ENCODE measurements at places on chromosomes 7 and 10.

DNA sequence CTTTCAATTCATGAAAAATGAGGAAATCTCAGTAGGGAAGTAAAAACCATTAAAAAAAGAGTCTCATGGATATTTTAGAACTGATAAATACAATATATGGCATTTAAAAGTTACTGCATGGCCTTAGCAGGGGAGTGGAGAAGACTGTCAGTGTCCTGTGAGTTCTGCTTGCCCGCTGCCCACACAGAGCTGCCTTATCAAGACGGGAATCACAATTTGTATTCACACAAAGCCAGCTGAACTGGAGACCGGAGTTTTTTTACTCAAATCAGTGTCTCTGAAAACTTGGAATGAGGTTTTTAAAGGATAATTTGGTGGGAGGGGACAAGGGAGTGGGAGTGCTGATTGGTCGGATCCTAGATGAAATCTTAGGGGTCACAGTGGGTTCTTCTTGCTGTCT is 17.1 kb downstream of the LANCL2 start:
- no peak for DNase-seq

GRCh38 chr10:26310361-26310760 is 93.8 kb downstream of the GAD2 start:
- DNase-seq, result no peak

DNA sequence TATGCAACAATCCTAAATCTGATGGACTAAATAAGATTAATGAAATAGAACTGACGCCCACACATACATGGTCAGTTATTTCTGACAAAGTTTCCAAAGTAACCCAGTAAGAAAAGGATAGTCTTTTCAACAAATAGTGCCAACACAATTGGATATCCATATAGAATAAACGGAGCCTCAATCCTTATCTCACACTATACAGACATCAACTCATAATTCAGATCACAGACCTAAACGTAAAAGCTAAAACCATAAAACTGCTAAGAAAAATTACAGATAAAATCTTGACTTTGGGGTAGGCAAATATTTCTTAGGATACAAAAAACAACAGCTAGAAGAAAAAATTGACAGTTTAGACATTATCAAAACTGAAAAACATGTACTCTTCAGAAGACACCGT is 8.5 kb downstream of the CACUL1 start:
- DNase-seq, result no peak

GRCh38 chr10:44344727-44345126 is 40.2 kb downstream of the CXCL12 start:
- no peak for DNase-seq

DNA sequence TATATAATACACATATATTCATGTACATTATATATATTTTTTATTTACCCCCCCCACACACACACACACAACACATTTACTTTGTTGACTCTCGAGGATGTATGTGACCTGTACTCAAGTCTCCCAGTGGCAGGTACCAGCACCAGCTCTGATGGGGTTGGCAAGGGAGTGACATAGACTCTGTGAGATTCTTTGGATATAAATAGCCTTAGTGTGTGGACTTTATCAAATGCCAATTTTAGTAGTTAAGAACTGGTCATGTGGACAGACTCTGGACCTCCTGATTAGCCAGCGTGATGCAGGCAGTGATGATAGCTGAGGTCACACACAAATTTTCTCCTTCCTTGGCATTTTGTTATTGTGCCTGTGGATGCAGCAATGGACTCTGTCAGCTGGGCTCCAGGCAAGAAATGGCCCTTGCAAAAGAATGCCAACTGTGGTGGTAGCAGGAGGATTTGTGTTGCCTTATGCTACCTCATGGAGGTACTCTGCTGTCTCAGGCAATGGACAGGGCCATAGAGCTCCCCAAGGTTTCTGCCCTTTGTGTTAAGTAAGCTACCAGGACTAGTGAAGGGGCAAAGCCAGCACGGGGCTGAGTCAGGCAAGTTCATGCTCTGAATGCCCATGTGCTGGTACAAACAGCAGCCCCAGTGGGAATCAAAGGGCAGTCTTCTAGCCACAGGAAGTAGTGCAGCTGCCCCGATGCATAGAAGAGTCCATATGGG is 224.6 kb upstream of the ZWINT start:
- DNase-seq, result no peak

- no peak for DNase-seq
Measured at GRCh38 chr10:16016688-16017087, 156.4 kb upstream of the MINDY3 start.

DNA sequence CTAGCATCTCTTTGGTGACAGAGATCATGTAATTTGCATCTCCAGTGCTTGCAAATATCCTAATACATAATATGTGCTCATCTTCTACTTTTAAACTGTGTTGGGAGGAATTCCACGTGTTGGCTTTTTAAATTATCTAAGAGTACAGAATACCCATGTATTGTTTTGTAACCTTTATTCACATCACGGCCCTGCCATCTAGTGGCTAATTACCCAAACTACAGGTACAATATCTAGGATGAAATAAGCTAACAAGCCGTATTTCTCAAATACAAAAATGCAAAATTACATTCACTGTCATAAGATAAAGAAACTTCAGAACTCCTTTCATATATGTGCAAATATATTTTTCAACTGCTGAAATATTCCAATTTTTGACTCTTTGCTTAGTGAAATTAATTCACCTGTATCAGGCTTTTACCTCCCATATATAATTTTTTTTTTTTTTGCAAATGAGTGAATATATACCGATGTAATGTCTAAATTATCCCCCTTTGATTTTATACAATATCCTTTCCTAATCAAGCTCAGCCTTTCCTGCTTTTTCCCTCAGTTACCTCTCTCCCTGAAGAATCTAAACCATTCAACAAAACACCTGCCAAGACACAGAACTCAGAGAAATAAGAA is 30.3 kb upstream of the LSM8 start:
- DNase-seq, result peak; percentile 8

GRCh38 chr10:31358688-31359330 is 39.8 kb downstream of the ZEB1 start:
- no peak for DNase-seq

DNA sequence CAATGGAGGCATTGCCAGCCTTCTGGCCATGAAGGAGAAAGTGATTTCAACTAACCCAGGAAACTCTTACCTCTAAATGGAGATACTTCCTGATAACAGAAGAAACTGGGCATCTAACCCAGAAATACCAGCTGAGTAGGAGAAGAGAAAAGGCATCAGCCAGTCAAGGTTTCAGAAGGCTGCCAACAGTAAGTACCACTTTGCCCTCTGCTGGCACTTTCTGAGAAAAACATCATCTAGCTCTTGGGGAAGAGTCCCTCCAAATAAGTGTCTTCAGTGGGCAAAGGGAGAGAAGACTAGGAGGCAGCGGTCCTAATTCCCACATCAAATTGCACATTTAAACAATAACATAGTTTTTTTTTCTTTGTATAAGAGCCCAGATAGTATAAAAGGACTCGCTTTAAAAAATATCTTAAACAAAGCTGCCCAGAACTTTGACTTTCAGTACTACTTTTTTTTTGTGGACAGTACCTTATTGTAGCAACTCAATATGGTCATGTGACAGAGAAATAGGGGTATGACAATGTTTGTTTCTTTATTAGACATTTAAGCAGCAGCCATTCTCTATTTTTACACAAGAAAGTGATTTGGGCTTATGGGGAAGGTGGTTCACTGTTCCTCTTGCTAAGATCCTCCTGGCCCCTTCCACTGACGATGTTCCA is 157.3 kb downstream of the CTTNBP2 start:
- DNase-seq, result no peak

- no peak for DNase-seq
Measured at GRCh38 chr7:99447943-99448342, 9.2 kb downstream of the CPSF4 start.

DNA sequence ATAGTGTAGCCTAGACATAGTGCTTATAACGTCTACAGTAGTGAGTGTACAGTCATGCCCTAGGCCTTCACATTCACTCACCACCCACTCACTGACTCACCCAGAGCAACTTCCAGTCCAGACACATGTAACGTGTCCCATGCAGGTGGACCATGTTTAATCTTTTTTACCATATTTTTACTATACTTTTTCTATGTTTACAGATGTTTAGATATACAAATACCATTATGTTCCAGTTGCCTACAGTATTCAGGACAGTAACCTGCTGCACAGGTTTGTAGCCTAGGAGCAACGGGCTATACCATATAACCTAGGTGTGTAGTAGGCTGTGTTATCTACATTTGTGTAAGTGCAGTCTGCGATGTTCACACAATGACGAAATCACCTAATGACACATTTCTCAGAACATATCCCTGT is 11.0 kb downstream of the MPP7 start:
- no peak for DNase-seq

- DNase-seq, result no peak
Measured at GRCh38 chr10:23099816-23100215, 4.4 kb downstream of the MSRB2 start.

- peak; percentile 16 for DNase-seq
Measured at GRCh38 chr10:31515819-31516402, 196.9 kb downstream of the ZEB1 start.

- no peak for DNase-seq
Measured at GRCh38 chr10:67912331-67912946, 28.0 kb downstream of the SIRT1 start.

- DNase-seq, result no peak
Measured at GRCh38 chr7:122885583-122886356, 490 bp downstream of the CADPS2 start.

GRCh38 chr7:149731207-149731955 is 42.0 kb downstream of the ZNF467 start:
- no peak for DNase-seq

- no peak for DNase-seq
Measured at GRCh38 chr10:114648368-114648767, 9.7 kb downstream of the ABLIM1 start.

- no peak for DNase-seq
Measured at GRCh38 chr10:22630234-22631174, 83.9 kb downstream of the PIP4K2A start.

DNA sequence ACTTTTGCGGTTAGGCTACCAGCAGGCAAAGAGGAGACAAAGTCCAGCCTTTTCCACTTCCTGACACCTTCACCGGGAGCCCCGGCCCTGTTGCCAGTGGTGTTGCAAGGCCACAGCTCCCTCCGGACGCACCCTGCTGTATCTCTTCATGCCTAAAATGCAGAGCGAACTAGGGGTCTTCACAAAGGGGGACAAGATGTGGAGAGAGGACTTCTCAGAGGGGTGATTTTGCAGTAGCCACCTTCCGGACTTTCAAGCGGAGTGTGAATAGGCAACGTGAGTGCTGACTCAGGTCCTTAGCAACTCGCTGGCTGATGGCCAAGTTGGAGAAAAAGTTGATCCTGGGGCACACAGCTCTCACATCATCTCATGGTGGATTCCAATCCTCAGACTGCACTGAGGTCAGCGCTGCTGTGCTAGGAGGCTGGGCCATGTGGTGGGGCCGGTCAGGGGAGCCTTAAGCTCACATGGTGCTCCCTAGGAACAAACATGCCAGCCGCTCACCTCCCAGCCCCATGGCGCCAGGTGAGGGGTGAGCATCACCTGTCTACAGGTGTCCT is 166.3 kb downstream of the LCOR start:
- DNase-seq, result no peak

DNA sequence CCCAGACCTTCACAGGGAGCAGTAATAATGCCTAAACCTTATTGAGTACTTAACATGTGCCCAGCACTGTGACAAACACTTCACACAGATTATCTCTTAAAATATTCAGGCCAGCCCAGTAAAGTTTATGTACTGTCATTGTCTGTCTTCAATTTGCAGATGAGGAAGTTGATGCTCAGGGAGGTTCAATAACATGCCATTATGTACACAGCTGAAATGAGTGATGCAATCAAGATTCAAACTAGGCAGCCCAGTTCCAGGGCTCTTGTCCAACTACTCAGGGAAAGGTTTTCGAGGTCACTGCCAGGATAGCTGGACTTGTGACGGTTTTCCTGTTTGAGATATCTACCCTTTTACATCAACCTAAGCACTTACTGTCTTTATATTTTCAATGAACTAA is 56.1 kb downstream of the AUTS2 start:
- no peak for DNase-seq

- no peak for DNase-seq
Measured at GRCh38 chr10:64573623-64574325, 1052.6 kb downstream of the REEP3 start.

GRCh38 chr7:130273081-130273932 is 6.6 kb downstream of the CPA2 start:
- no peak for DNase-seq

- DNase-seq, result no peak
Measured at GRCh38 chr7:149291781-149292461, 29.9 kb downstream of the ZNF783 start.

- DNase-seq, result no peak
Measured at GRCh38 chr7:70810558-70811139, 321.3 kb upstream of the GALNT17 start.

GRCh38 chr7:44060948-44061644 is 4.3 kb downstream of the PGAM2 start:
- DNase-seq, result no peak

DNA sequence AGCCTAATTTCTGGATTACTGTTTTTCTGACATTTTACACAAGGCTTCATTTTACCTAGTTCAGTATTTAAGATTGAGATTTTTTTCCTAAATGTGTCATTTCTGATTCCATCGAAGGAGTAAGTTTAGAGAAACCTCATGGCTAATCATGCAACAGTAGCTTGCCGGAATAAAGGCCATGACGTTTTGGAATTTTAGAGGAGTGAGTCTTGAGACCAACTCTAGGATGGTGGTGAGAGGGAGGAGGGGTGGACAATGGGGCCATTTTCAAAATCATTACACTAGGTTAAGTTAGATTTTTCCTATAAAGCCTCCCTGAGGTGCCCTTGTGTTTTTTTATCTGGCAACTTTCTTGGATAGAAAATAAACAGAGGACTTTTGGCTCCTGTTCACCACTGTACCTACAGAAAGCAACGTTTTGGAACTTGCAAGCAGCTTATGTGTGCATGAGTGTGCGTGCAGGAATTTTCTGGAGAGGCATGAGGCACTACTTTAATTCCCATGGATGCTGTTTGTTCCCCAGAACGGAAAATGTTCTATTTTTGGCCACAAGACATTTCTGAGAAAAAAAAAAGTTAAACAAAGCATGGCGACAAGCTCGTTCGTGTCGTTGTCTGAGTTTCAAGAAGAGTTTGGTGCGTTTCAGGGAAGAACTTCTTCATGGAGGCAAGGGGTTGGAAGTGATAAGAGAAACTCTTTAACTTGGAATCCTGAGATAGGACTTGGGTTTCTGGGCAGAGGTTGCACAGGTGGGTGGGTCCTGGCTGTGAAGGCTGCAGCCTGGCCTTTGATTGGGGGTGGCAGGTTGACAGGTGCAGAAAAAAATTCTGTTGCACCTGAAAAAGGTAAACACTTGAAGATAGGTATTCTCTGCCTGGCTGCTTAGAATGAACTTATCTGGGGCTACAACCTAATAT is 178.1 kb downstream of the PTEN start:
- no peak for DNase-seq

DNA sequence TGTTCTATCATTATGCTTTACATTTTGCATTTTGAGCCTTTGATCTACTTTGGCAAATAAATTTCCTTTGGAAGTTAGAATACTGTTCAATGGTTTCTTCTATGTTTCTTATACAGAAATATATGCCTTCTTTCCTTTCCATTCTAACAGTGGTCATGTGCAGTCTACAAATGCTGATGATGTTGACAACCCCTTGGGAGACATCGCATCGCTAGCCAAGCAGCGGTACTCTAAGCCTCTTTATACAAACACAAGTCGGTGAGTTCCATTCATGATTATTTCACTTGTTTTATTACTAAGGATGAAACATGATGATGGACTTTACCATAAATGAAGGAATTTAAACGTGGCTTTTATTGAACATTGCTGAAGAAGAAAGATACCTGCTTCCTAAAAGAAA is 48.1 kb upstream of the ZPBP start:
- no peak for DNase-seq

Data from NCI-H1048 (cell line).